ENCODE measurements at places on chromosomes 11 and 22.

DNA sequence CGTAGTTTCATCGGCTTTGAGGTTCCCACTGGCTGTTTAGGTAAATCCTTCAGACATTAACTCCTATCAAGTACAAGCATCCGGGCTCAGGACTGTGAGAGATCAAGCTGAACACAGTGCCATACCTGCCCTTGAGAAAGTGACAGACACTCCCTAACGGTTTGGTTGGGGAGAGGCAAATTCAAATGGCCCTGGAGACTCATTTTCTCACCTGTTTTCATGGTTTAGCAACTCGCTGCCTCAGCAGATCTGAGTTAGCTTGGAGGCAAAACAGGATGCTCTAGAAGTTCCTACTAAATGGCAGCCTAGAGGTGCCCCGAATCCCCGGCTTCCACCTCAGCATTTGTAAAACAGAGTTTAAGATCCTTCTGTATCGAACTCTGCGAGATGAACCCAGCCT, 3.6 kb upstream of the FBXO3 start:
- DNase-seq: no peak

GRCh38 chr22:27982630-27983180, 63.6 kb upstream of the PITPNB start:
- DNase-seq: no peak

GRCh38 chr22:17578136-17578754, 14.9 kb downstream of the SLC25A18 start:
- DNase-seq: peak; percentile 52

GRCh38 chr11:135015966-135016365, 603.9 kb upstream of the B3GAT1 start:
- DNase-seq: no peak

DNA sequence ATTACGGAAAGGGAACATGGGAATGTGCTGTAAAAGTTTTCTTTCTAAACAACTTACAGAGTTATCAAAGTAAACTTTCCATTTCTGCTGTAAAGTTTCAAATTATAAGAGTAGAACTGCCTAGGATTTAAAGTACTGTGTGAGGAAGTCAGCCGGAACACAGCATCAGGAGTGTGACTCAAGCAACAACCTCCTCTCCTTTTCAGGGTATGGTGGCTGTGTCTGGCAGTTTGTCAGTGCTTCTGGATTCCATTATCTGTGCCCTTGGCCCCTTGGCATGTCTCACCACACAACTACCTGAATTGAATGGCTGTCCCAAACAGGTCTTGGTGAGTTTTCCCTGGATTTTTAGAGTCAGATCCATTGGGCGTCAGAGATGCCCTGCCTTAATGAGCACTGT, 6.9 kb upstream of the TOM1 start:
- no peak for DNase-seq

GRCh38 chr11:120524536-120525085, 13.1 kb downstream of the GRIK4 start:
- DNase-seq: no peak

- DNase-seq: peak; percentile 42
Measured at GRCh38 chr11:17598700-17599459, 51.8 kb downstream of the OTOG start.

GRCh38 chr11:69337211-69337721, 43.3 kb downstream of the MYEOV start:
- DNase-seq: no peak

DNA sequence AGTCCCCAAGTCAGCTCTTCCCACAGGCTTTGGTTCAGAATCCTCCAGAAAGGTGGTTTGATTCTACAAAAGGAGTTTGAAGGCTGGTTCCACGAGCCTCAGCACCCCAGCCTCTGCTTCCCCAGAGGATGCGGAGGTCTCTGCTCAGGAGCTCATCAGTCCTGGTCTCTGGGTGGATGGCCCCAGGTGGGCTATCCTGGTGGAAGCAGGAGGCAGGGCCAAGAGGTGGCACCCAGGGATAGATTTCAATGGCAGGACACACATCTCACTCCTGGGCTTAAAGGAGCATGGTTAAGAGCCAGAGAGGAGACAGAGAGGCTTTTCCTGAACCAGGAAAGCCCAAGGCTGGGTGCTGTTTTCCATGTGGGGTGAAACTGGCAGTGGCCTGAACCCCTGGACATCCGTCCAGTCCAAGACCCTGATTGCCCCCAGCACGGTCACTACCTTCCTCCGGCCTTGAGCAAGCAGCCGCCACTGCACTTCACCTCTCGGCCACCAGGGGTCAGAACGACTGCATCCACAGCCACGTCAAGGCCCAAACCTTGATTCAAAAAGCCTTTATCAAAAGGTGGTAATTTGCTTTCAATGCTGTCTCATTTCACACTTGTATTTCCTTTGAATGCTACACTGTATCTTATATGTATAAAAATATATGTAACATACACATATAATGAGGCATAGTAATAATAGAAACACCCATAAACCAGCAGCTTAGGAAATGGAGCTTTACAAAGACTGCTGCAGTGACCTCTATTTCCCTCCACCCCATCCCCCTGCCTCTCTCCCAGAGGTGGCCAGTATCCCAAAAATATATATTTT, 19.3 kb upstream of the FXYD2 start:
- peak; percentile 28 for DNase-seq

GRCh38 chr11:120034176-120034875, 103.6 kb downstream of the TRIM29 start:
- no peak for DNase-seq

GRCh38 chr22:38142606-38143005, 32.1 kb upstream of the BAIAP2L2 start:
- no peak for DNase-seq

- no peak for DNase-seq
Measured at GRCh38 chr11:64868904-64869570, 9.4 kb downstream of the EHD1 start.

DNA sequence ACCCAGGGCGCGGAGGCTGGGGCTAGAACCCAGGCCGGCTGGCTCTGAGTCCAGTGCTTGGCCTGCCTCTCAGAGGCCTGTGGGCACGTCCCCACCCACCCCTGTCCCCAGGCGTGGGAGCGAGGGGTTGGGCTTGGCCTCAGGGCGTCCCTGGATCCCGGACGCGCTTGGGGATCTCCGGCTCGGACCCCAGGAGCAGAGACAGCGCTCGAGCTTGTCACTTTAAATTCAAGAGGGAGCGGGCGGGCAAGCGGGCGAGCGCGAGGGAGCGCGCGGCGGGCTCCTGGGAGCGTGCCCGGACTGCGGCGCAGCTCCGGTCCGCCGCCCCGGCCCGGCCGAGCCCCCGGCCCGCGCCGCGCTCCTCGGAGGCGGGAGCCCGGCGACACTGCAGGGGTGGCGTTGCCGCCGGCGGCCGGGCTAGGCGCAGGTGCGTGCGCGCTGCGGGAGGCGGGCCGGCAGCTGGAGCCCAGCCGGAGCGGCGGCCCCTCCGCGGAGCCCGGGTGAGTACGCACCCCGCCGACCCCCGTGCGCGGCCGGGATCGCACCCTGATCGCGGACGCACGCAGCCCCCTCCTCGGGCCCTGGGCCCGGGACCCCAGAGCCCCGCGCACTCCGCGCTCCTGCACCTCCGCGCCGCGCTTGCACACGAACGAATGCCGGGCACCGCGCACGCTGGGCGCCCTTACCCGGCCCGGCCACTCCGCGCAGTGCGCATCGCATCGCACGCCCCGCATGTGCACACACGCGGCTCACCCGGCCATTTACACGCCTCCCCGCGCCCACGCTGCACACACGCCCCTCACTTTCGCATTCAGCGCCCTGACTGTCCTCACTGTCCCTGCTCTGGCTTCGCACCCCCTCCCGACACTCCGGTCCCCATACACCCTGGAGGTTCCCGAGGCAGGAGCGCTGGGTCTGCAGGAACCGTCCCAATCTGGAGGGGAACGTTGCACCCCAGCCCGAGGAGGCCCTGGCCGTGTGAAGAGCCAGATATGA, at the start of gene SYT12:
TSS of gene SYT12 (plus strand) at position 174 of the 996 bp plus-strand sequence. CDS start 7,011 bp downstream, outside the sequence.
- DNase-seq: peak; percentile 48

GRCh38 chr11:43517518-43517917, 158.8 kb downstream of the TTC17 start:
- DNase-seq: no peak

GRCh38 chr11:44742508-44743246, 15.9 kb downstream of the TSPAN18 start:
- no peak for DNase-seq

DNA sequence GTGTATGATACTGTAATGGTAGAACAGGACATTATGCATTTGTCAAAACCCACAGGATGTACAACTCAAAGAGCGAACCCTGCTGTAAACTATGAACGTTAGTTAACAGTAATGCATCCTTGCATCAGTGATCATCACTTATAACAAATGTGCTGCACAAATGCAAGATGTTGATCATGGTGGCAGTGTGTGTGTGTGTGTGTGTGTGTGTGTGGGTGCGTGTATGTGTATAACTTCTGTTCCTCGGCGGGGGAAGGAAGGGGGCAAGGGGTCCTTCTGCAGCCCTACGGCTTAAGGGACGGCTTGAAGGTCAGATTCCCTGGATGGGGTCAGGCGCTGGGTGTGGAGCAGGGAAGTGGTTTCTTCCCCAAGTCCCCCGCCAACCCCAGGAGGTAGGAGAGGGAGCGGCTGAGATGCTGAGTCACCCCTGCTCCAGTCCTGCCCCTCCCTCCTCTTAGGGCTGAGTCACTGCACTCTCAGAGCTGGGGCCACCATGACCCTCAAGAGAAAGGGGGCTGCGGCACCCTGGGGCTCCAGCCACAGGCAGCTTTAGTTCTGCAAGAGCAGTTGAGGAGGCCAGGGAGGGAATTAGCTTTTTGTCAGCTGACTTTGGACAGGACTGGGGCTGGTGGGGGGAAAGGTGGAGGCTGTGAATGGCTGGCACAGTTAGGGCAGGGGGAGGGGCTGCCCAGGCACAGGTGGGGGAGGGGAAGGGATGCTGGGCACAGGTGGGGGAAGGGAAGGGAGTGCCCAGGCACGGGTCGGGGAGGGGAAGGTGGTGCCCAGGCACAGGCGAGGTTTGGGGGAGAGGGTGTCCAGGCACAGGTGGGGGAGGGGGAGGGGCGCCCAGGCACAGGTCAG, 8.8 kb upstream of the CTSD start:
- DNase-seq: no peak

DNA sequence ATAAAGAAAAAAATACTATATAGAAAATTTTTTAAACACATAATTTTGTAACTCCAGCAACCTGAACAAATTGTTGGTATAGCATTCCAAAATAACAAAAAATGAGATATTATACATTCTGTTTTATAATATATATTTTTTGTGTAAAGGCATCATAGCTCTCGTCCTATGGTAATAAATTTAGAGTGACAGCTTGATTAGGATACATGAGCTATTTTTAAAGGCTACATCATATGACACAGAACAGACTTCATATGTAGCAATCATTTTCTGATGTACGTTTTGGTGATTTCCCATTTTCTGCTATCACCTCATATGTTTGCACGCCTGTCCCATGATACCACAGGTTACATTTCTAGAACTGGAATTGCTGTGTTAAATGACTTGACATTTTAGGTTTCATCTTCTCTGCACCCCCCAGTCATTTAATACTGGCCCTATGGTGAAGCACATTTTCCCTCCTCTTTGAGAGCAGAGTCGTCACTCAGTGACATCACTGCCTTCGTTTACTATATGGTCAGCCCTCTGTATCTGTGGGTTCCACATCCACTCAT, 19.5 kb downstream of the PC start:
- no peak for DNase-seq

DNA sequence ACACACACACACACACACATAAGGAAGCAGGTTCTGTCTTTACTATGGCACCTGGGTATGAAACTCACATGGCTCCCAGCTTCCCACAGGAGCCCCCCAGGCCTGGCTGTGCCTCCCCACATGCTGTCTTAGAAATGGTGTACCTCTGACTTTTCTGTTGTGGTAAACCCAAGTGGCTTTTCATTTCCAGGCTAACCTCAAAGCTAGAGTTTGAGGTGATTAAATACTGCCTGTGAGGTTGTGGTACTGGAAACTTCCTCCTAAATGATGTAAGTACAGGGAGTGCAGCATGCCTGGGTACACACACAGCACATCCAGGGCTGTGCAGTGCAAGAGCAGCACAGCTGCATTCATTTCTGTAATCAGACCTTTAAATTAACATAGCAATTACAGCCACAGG, 34.4 kb downstream of the ME3 start:
- no peak for DNase-seq

GRCh38 chr11:35567737-35568465, 42.5 kb upstream of the PAMR1 start:
- no peak for DNase-seq

GRCh38 chr11:121153472-121153871, 52.4 kb downstream of the TECTA start:
- no peak for DNase-seq

GRCh38 chr11:67522844-67523555, at the start of gene CABP2:
Gene CABP2, minus strand, starts transcription at chr11:67523446. Its CDS starts 120 bp downstream, at chr11:67523326.
- no peak for DNase-seq

GRCh38 chr11:120859552-120860295, 164.2 kb upstream of the TBCEL start:
- DNase-seq: no peak

DNA sequence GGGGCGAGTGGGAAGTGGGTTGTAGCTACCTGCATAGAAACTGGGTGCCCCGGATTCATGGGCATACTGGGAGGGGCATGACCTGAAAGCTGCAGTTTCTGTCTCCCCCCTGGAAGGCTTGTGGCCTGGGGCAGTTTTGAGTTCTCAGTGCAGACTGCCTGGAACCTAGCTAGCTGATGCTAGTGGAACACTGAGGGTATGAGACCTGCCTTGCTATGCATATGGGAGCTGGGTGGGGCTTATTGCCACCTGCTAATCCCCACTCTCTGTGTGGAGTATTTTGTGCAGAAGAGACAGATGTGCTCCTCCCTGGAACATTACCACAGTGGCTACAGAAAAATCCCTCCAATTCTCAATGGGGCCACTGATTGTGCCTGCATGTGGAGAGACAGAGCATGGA, 11.7 kb upstream of the OR56B4 start:
- no peak for DNase-seq

DNA sequence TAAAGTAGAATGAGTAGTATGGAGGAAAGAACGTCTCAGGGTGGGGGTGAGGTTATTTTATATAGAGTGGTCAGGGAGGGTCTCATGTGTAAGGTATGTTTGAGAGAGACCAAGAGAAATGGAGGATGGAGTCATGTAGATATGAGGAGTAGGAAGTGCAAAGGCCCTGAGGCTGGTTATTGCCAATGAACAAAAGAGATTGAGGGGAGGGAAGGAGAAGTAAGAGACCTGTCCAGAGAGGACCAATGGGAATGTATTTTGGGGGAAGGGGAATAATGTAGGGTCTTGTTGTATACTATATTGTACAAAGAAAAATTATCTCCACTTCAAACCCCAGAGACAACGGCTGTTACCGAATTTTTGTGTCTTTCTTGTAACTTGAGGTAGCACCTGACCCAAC, 9.8 kb downstream of the CTNND1 start:
- DNase-seq: no peak

All from nucleus accumbens (tissue), 56 donors.